ENCODE measurements at places on chromosomes 12 and 14. TPM values are rescaled to one million over a fixed set of nuclear protein-coding genes. Genes with fewer than 3 reads are reported as not detected.

DNA sequence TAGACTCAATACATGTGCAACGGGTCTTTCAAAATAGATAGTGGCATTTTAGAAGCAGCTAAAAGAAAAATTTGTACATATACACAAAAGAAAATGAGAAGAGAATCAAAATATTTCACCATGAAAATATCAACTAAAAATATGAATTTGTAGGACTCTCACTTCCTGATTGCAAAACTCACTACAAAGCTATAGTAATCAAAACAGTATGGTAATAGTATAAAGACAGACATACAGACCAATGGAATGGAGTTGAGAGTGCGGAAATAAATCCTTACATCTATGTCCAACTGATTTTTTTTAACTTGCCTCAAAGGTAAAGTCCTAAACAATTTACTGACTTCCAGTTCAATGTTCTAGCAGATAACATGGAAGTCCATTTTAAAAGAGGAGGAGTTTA, 13.1 kb downstream of the C2CD5 start:
- H3K4me3 ChIP-seq = no peak overlapping the region
- DNase-seq = no peak
- H3K27me3 ChIP-seq = no peaks in the 10 kb centered on the region
- H3K4me1 ChIP-seq = peaks cover 14% of the 10 kb centered on the region

- DNase-seq = no peak
- no peak overlapping the region for H3K27ac ChIP-seq
- no peaks in the 10 kb centered on the region for H3K27me3 ChIP-seq
- no peak overlapping the region for H3K4me3 ChIP-seq
- H3K4me1 ChIP-seq = no peaks in the 10 kb centered on the region
Measured at GRCh38 chr12:156945-157344, 57.0 kb downstream of the SLC6A12 start.

GRCh38 chr12:115190010-115190770, 506.2 kb upstream of the TBX3 start:
- H3K27me3 ChIP-seq = no peaks in the 10 kb centered on the region
- H3K4me1 ChIP-seq = no peaks in the 10 kb centered on the region
- H3K36me3 ChIP-seq = no peaks in the 10 kb centered on the region

DNA sequence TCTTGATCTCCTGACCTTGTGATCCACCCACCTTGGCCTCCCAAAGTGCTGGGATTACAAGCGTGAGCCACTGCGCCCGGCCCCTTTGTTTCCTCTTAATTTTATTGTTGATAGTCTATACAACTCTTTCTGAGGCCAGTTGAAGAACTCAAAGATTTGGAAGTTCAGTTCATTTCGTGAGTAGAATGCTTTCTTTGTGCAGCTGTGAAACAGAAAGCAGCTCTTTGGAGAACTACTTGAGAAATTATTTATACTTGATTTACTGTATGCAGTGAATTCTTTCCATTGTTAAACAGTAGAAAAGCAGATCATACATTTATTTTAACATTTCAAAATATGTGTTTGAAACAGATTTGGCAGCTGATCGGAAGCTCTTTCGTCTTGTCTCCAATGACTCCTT, 69.3 kb downstream of the PCNX1 start:
- H3K27ac ChIP-seq = no peak overlapping the region
- H3K27me3 ChIP-seq = no peaks in the 10 kb centered on the region
- DNase-seq = no peak

GRCh38 chr14:73460691-73461127, 2.4 kb upstream of the NUMB start:
- no peak for DNase-seq
- H3K27me3 ChIP-seq = no peaks in the 10 kb centered on the region
- H3K27ac ChIP-seq = no peak overlapping the region
- H3K4me1 ChIP-seq = peaks cover 53% of the 10 kb centered on the region
- H3K4me3 ChIP-seq = no peak overlapping the region

- peaks cover 10% of the 10 kb centered on the region for H3K36me3 ChIP-seq
- no peaks in the 10 kb centered on the region for H3K27me3 ChIP-seq
- DNase-seq = no peak
- H3K4me1 ChIP-seq = peaks cover 66% of the 10 kb centered on the region
Measured at GRCh38 chr14:70905301-70905700, 2.0 kb upstream of the PCNX1 start.

GRCh38 chr12:1307796-1308195, 286.6 kb downstream of the FBXL14 start:
- H3K4me3 ChIP-seq = no peak overlapping the region
- H3K27ac ChIP-seq = no peak overlapping the region
- DNase-seq = no peak

DNA sequence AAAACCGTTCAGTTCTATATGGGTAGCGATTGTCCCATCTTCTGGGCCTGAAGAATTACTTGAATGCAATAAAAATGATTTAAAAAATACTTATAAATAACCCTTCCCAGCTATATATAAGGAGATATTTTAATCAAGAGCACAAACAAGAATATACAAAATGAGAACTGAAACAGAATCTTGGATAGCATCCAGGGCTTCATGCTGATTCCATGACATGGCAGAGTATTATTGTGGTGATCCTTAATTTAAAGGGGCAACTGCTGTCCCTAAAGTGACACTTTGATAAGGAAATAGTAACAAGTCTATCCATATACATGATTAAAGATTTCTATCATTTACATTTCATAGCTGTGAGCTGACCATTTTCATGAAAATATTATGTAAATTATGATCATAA, 18.8 kb downstream of the WBP11 start:
- no peak overlapping the region for H3K27ac ChIP-seq
- no peak for DNase-seq
- no peaks in the 10 kb centered on the region for H3K4me1 ChIP-seq
- H3K27me3 ChIP-seq = no peaks in the 10 kb centered on the region
- no peak overlapping the region for H3K4me3 ChIP-seq

Gene FGD4
- total RNA-seq = 0.19 TPM

DNA sequence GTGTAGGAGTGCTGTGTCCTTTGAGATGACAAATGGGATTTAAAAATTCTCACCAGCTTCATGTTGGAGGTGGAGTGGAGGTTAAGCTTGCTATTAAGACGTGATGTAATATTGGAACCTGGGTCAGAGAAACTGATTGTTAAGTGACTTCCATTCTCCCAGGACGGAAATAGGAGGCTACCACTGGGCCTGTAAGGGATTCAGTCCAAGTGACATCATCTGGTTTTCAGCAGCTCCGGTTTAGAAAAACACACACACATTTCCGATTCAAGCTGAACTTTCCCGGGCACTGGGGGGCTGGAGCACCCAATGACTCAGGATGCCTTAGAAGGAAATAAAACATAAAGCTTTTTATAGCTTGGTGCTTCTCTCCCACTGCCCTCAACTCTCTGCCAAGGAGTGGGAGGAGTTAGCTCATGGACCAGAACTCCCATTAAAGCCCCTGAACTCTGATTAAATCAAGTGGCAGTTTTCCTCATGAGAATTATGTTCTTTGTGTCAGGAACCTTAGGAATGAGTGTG, 12.4 kb downstream of the CALM1 start:
- no peak for DNase-seq
- H3K27ac ChIP-seq = peak overlapping the region; percentile 15
- peaks cover 14% of the 10 kb centered on the region for H3K36me3 ChIP-seq
- H3K4me3 ChIP-seq = no peak overlapping the region

DNA sequence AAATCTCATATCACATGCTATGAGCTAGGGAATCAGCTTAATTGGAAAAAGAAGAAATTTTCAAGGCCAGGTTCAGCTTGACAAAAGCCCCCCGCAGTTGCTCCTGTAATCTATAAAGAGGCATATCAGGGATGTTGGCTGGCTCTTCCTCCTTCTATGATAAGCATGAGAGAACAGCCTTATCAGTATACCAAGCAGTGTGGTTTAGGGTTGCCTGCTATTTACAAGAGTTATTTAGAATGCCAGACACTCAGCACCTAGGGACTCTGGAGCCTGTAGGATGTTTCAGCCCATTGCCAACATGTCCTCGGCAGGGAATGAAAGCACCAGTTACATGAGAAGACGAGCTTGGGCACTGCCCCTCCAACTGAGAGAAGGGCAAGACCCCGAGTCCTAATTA, 89.5 kb upstream of the TMPO start:
- no peak overlapping the region for H3K27ac ChIP-seq
- H3K27me3 ChIP-seq = peaks cover 2% of the 10 kb centered on the region
- H3K4me3 ChIP-seq = no peak overlapping the region
- peaks cover 3% of the 10 kb centered on the region for H3K4me1 ChIP-seq
- no peaks in the 10 kb centered on the region for H3K36me3 ChIP-seq

- H3K27ac ChIP-seq = no peak overlapping the region
- DNase-seq = no peak
- H3K36me3 ChIP-seq = peaks cover 17% of the 10 kb centered on the region
Measured at GRCh38 chr14:73386342-73386741, 72.0 kb downstream of the NUMB start.

GRCh38 chr12:116418551-116418950, 140.6 kb upstream of the MAP1LC3B2 start:
- H3K27ac ChIP-seq = no peak overlapping the region
- no peak overlapping the region for H3K4me3 ChIP-seq
- H3K27me3 ChIP-seq = no peaks in the 10 kb centered on the region

DNA sequence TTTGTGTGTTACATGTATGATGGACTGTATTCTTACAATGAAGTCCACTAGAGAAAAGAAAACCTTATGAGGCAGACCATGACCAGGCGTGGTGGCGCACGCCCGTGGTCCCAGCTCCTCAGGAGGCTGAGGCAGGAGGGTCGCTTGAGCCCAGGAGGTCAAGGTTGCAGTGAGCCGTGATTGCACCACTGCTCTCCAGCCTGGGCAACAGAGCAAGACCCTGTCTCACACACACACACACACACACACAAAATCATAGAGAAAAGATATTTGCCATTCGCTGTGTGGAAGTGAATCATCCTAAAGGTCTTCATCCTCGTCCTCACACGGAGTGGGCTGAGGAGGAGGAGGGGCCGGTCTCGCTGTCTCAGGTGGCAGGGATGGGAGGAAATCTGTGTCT, 32.3 kb downstream of the LRCOL1 start:
- no peaks in the 10 kb centered on the region for H3K27me3 ChIP-seq
- no peaks in the 10 kb centered on the region for H3K4me1 ChIP-seq
- no peak overlapping the region for H3K4me3 ChIP-seq
- peaks cover 7% of the 10 kb centered on the region for H3K36me3 ChIP-seq
- H3K27ac ChIP-seq = no peak overlapping the region

Gene CELA1
- not detected for total RNA-seq

GRCh38 chr14:92460916-92461579, 52.5 kb upstream of the RIN3 start:
- H3K27ac ChIP-seq = no peak overlapping the region
- no peaks in the 10 kb centered on the region for H3K27me3 ChIP-seq
- peaks cover 9% of the 10 kb centered on the region for H3K4me1 ChIP-seq
- no peak overlapping the region for H3K4me3 ChIP-seq
- DNase-seq = peak; percentile 13
- H3K36me3 ChIP-seq = no peaks in the 10 kb centered on the region

DNA sequence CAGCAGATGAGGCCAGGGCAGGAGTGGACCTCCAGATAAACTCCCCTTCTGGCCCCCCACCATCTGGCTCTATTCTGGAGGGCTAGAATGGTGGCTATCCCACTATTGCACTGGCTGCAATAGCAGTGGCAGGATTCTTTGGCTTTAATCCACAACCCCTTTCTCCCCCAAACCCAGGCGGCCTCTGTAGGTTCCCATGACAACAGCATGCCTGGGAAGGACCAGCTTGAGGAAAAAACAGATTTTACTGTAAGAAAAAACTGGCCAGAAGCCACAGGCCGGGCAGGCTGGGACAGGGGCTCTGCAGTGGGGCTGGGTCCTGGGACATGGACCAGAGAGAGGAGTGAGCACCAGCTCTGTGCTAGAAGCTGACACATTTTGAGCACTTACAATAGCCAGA, 13.6 kb upstream of the ACVR1B start:
- no peak for DNase-seq
- H3K36me3 ChIP-seq = no peaks in the 10 kb centered on the region
- peaks cover 3% of the 10 kb centered on the region for H3K27me3 ChIP-seq

Gene BCL11B
- total RNA-seq = 49.1 TPM

DNA sequence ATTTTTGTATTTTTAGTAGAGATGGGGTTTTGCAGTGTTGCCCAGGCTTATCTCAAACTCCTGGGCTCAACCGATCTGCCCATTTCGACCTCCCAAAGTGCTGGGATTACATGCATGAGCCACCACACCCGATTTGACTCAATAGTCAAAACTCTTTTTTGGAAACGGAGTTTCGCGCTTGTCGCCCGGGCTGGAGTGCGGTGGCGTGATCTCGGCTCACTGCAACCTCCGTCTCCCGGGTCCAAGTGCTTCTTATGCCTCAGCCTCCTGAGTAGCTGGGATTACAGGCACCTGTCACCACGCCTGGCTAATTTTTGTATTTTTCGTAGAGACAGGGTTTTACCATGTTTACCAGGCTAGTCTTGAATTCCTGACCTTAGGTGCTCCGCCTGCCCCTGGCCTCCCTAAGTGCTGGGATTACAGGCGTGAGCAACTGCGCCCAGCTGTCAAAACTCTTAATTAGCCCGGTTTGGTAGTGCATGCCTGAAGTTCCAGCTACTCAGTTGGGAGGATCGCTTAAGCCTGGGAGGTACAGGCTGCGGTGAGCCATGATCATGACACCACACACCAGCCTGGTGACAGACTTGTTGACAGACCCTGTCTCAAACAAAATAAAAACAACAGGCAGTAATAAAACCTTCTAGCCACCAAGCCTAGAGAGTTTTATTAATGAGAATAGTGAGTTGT, 12.4 kb downstream of the MED21 start:
- H3K4me1 ChIP-seq = no peaks in the 10 kb centered on the region
- H3K27me3 ChIP-seq = no peaks in the 10 kb centered on the region
- H3K27ac ChIP-seq = no peak overlapping the region
- no peak for DNase-seq
- H3K4me3 ChIP-seq = no peak overlapping the region

Gene IFNG
- 546 TPM for total RNA-seq

DNA sequence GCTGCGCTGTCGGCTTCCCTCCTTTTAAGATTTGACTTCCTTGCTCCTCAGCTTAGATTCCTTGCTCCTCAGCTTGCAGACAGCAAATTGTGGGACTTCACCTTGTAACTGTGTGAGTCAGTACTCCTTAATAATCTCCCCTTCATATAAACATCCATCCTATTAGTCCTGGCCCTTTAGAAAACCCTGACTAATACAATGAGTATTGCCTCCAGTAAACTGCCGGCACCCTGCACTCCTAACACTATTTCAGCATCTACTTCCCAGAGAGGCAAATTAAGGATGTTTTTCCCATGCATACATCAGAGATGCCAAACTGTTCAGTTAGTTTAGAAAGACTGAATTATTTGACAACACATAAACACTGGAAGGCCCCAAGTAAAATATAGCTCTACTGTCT, 611.3 kb upstream of the TMEM132C start:
- no peak overlapping the region for H3K27ac ChIP-seq
- H3K4me3 ChIP-seq = no peak overlapping the region
- H3K36me3 ChIP-seq = no peaks in the 10 kb centered on the region

Data from activated CD4-positive, alpha-beta memory T cell treated with anti-CD3 and anti-CD28 coated beads for 36 hours (primary cell).